ENCODE measurements at places on chromosomes 5 and 9. TPM values are rescaled to one million over a fixed set of nuclear protein-coding genes. Genes with fewer than 3 reads are reported as not detected.
A peak's percentile ranks its signal among the peaks of the same experiment; 100 is the strongest.

GRCh38 chr9:38362852-38363588 is 29.5 kb upstream of the ALDH1B1 start:
- H3K4me1 ChIP-seq: no peaks in the 10 kb centered on the region
- H3K36me3 ChIP-seq: no peaks in the 10 kb centered on the region
- H3K27ac ChIP-seq: no peak overlapping the region
- no peak overlapping the region for H3K4me3 ChIP-seq
- no peaks in the 10 kb centered on the region for H3K27me3 ChIP-seq

- no peak overlapping the region for H3K4me3 ChIP-seq
- no peaks in the 10 kb centered on the region for H3K4me1 ChIP-seq
These were observed 12.8 kb downstream of the UBE2B start for GRCh38 chr5:134383980-134384697.

Gene GNA14
- total RNA-seq: 3.5 TPM

- H3K4me1 ChIP-seq: no peaks in the 10 kb centered on the region
- H3K27ac ChIP-seq: no peak overlapping the region
- no peaks in the 10 kb centered on the region for H3K27me3 ChIP-seq
- H3K36me3 ChIP-seq: no peaks in the 10 kb centered on the region
- no peak for DNase-seq
These were observed 21.5 kb upstream of the TBC1D2 start for GRCh38 chr9:98276907-98277469.

- no peak for DNase-seq
- H3K27ac ChIP-seq: no peak overlapping the region
- H3K27me3 ChIP-seq: no peaks in the 10 kb centered on the region
- H3K4me1 ChIP-seq: no peaks in the 10 kb centered on the region
- no peak overlapping the region for H3K4me3 ChIP-seq
These were observed 93.3 kb downstream of the MELK start for GRCh38 chr9:36665921-36666431.

GRCh38 chr5:138597661-138598400 is 22.6 kb upstream of the HSPA9 start:
- H3K4me3 ChIP-seq: no peak overlapping the region
- no peak for DNase-seq
- H3K27me3 ChIP-seq: no peaks in the 10 kb centered on the region
- H3K4me1 ChIP-seq: no peaks in the 10 kb centered on the region
- no peaks in the 10 kb centered on the region for H3K36me3 ChIP-seq

DNA sequence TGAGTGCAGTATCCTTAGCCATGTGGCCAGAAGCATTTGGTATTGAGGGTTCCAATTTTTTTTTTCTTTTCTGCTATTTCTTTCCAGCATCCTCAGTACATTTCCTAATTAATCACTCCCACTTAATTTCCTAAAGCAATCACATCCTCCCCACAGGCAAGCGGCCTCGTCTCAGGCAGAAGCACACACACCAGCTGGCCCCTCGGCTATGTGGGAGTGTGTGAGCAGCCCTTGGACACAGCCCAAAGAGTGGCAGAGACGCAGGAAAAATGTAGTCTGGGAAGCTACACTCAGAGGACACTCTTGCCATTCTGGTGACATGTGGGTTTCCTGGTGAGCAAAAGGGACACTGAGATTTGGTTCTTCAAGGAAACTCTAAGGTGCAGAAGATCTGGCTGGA is 20.7 kb downstream of the SLIT3 start:
- no peaks in the 10 kb centered on the region for H3K36me3 ChIP-seq
- no peaks in the 10 kb centered on the region for H3K4me1 ChIP-seq
- no peak overlapping the region for H3K4me3 ChIP-seq
- H3K27me3 ChIP-seq: no peaks in the 10 kb centered on the region
- DNase-seq: no peak

Gene CAMK2A
- 0.26 TPM for total RNA-seq

- no peak overlapping the region for H3K27ac ChIP-seq
- no peaks in the 10 kb centered on the region for H3K27me3 ChIP-seq
- no peak overlapping the region for H3K4me3 ChIP-seq
- DNase-seq: no peak
- H3K4me1 ChIP-seq: no peaks in the 10 kb centered on the region
These were observed 38.8 kb downstream of the LPCAT1 start for GRCh38 chr5:1484730-1485578.

Gene PCDHGA6
- 1.1 TPM for total RNA-seq

Gene C7
- 127 TPM for total RNA-seq

DNA sequence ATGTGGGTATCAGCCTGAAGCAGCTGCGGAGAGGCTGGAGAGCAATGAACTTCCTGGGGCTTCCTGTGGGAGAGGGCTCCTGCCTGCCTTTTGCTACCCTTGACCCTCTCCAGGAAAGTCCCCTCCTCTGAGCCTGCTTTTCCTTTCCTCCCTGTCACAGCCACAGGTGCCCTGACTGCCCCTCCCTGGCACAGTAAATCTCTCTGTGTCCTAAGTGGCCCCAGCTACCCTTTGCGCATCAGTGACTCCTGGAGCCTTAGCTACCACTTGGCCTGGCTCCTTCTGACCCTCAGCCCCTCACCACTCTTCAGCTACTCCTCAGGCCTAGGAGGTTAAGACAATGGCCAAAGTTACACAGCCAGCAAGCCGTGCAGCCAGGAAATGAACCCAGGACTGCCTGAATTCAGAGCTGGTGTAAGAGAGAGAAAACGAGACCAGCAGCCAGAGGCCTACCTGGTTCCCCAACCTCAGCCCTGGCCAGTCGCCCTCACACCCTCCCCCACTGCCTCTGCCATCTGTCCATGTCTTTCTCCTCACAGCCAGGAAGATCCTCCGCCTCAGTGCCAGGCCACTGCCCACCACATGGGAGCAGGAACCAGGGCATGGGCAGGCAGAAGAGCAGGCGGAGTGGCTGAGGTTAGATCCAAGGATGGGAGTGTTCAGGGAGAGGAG is 18.6 kb downstream of the CNTFR start:
- H3K4me3 ChIP-seq: no peak overlapping the region
- H3K27ac ChIP-seq: no peak overlapping the region
- no peaks in the 10 kb centered on the region for H3K36me3 ChIP-seq
- H3K27me3 ChIP-seq: no peaks in the 10 kb centered on the region
- DNase-seq: no peak

- no peak overlapping the region for H3K4me3 ChIP-seq
- H3K36me3 ChIP-seq: no peaks in the 10 kb centered on the region
These were observed 445.3 kb downstream of the NTRK2 start for GRCh38 chr9:85114799-85115198.

DNA sequence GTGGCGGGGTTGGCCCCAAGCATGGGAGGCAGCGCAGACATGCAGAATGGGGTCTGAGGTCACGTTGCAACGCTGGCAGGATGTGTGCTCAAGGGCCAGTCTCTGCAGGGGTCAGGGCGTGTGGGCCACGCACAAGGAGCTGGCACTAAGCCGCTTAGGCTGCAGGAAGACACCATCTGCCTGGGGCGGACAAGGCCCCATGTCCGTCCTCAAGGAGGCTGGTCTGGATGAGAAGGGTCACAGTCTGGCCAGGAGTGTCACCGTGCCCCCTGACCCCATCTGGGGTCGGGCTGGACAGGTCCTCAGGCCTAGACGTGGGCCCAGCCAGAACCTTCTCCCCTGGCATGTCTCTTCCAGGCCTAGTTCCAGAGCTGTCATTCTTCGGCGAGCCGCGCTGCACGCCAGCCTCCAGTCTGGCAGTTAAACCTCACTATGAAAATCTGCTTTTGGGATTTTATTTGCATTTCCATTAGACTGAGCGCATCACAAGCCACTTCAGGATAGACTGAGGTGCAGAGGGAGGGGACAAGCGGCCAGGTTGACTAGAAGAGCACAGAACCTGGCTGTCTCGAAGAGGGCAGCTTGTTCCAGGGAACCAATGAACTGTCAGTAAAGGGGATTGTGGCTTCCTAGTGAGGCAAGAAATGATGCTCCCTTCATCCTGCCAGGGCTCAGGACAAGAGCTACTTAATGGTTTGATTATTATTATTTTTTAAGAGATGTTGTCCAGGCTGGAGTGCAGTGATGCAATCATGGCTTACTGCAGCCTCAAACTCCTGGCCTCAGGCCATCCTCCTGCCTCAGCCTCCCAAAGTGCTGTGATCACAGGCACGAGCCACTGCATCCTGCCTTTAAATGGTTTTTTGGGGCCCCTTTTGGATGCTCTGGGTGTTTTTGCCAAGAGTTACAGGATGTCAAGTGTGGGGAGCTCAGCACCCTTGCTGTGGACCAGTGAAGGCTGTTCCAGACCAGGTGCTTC is 4.3 kb downstream of the BRD3OS start:
- H3K27ac ChIP-seq: peak overlapping the region; percentile 40
- H3K4me3 ChIP-seq: no peak overlapping the region
- no peaks in the 10 kb centered on the region for H3K27me3 ChIP-seq
- no peaks in the 10 kb centered on the region for H3K36me3 ChIP-seq
- DNase-seq: no peak

GRCh38 chr9:115766370-115766955 is 387.1 kb upstream of the PAPPA start:
- no peak overlapping the region for H3K4me3 ChIP-seq
- H3K36me3 ChIP-seq: no peaks in the 10 kb centered on the region
- no peak overlapping the region for H3K27ac ChIP-seq
- H3K27me3 ChIP-seq: no peaks in the 10 kb centered on the region
- no peak for DNase-seq
- H3K4me1 ChIP-seq: peaks cover 14% of the 10 kb centered on the region

DNA sequence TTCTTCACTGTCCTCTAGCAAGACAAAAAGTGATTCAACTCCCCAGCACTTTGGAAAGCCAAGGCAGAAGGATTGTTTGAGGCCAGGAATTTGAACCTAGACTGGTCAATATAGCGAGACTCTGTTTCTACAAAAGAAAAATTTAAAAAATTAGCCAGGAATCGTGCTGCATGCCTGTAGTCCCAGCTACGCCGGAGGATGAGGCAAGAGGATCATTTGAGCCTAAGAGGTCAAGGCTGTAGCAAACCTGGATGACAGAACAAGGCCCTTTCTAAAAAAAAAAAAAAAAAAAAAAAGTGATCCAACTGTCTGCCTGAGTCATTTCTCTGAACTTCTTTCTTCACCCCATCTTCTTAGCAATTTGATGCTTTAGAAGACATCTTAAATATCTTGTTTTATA is 12.4 kb downstream of the ITGA2 start:
- H3K27ac ChIP-seq: no peak overlapping the region
- H3K4me1 ChIP-seq: no peaks in the 10 kb centered on the region
- H3K36me3 ChIP-seq: no peaks in the 10 kb centered on the region
- no peaks in the 10 kb centered on the region for H3K27me3 ChIP-seq

Gene SLC6A19
- 0.12 TPM for total RNA-seq

GRCh38 chr5:57986761-57987341 is 473.0 kb downstream of the PLK2 start:
- H3K4me1 ChIP-seq: no peaks in the 10 kb centered on the region
- H3K27me3 ChIP-seq: no peaks in the 10 kb centered on the region
- H3K36me3 ChIP-seq: no peaks in the 10 kb centered on the region
- no peak overlapping the region for H3K27ac ChIP-seq
- no peak for DNase-seq
- H3K4me3 ChIP-seq: no peak overlapping the region

Gene NMUR2
- total RNA-seq: not detected

Gene NEUROG1
- total RNA-seq: not detected

Gene TLE1
- total RNA-seq: 57.5 TPM

Gene HCN1
- 0.09 TPM for total RNA-seq

Measured in right lobe of liver (tissue), 6 donors.